ENCODE measurements at places on chromosomes 6 and 20.

DNA sequence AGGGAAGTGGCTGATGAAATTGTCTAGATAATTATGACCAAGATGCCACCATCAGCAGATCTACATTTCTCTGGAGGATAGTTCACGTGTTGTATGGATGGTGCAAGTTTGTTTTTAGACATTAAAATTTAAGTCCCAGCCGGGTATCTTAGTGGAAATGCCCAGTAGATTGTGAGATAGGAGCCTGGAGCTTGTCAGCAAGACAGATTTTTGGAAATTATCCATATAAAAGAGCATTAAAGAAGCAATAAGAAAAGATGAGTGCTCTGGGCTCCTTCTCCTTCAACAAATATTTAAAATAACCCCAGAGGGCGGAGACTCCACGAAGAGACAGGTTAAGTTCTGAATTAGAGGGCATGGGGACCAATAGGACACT lies 47.6 kb upstream of the SMLR1 start:
- DNase-seq = no peak

- DNase-seq = no peak
Measured at GRCh38 chr6:34656378-34657036, 40.1 kb downstream of the ILRUN start.

DNA sequence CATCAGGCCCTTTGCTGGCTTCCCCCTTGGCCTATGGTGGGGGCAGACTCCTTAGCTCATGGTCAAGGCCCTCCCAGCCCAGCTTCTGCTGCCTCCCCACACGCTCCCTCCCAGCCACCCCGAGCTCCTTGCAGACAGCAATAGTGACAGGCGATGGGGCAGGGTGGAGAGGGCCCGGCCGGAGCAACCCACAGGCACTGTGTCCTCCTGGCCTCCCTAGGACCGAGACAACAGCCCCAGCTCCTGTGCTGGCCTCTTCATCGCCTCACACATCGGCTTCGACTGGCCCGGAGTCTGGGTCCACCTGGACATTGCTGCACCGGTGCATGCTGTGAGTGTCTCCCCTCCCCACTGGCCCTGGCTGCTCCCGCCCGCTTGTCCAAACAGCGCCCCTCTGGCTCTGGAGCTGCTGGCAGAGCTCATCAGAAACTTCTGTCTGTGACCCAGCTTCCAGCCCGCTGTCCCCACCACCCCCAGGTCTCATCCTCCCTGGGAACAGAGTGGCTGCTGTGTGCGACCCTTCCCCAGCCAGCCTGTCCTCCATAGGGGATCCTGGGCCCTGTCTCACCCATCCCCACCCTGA lies 21.8 kb downstream of the NPEPL1 start:
- DNase-seq = no peak

- DNase-seq = no peak
Measured at GRCh38 chr6:15337582-15337981, 91.7 kb downstream of the JARID2 start.

- no peak for DNase-seq
Measured at GRCh38 chr6:87832025-87832825, 130.2 kb upstream of the AKIRIN2 start.

DNA sequence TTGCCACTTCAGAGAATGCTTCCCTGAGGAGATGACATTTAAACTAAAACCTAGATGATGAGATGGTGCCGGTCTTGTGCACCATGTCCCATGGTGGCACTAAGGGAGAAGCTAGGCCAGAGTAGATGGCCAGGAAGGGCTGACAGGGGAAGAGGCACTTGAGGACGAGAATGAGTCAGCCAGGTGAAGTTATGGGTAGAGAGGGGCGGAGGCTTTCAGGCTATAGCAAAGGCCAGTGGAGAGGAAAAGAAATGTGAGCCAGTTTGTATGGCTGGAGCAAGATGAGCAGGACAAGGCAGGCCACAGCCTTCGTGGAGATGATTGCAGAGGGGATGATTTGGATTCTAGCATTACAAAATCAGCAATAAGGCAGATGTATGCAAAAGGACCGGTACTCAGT lies 44.7 kb upstream of the ADGRF4 start:
- no peak for DNase-seq

GRCh38 chr6:18101271-18101670 lies 21.2 kb downstream of the NHLRC1 start:
- no peak for DNase-seq

- DNase-seq = no peak
Measured at GRCh38 chr6:43786664-43787329, 16.8 kb downstream of the VEGFA start.

DNA sequence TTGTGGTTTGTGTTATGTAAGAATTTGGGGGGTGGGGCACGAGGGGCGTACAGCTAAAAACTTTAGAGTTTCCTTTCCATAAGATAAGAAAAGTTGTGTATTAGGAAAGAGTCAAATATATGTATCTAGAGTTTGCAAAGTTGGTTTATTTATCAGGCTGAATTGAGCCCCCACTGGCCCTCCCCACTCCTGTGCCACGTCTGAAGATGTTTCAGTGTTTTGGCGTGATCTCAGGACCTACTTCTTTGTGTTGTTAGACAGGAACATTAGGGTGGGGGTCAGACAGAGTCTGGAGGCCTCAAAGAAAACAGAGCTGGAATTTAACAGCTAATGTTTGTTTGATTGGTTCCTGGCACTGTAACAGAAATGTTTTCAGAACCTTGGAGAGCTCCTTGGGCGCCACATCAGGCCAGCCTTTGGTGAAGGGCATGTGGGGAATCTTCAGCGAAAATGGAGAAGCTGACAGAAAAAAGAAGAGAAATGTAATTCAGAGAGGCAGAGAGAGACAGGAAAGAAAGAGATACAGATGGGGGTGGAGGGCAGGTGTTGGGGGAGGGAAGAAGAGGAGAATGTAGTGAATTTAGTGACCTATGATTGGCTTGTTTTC lies 674 bp downstream of the NRSN1 start:
- no peak for DNase-seq

GRCh38 chr6:169172456-169172855 lies 81.2 kb downstream of the THBS2 start:
- DNase-seq = no peak

DNA sequence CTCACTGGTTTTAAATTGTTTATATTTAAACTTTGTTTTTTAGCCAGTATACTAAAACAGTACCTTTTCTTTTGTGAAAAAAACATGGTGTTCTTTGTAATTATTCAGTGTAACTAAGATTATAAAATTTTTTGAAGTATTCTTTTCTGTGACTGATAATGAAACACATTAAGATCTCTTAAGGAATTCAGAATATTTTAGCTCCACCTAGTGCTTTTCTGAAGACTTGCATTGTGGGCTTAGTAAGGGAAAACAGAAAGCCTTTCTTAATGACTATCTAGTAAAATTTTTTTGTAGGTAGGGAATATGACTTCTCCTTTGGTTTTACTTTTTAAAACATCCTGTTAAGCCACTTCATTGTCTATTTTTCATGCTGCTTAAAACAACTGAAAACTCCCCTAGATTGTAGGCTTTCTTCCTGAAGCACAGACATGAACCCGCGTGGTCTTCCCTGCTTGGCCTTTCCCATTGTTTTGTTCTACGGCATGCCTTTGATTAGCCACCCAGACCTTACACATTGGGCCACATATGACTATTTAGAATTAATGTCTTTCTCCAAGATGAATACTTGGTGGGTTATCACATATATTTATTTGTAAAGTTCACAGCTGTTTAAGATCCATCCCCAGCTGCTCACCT lies 72.1 kb downstream of the AFDN start:
- DNase-seq = peak; percentile 64

- peak; percentile 75 for DNase-seq
Measured at GRCh38 chr6:127402890-127403617, 56.1 kb downstream of the KIAA0408 start.

- no peak for DNase-seq
Measured at GRCh38 chr20:47795214-47795907, 10.1 kb upstream of the SULF2 start.

GRCh38 chr6:166939345-166939744 lies 17.0 kb downstream of the RNASET2 start:
- DNase-seq = no peak

- no peak for DNase-seq
Measured at GRCh38 chr6:159680104-159680503, 12.9 kb downstream of the SOD2 start.

GRCh38 chr6:111685526-111685925 lies 79.8 kb upstream of the TRAF3IP2 start:
- DNase-seq = no peak

DNA sequence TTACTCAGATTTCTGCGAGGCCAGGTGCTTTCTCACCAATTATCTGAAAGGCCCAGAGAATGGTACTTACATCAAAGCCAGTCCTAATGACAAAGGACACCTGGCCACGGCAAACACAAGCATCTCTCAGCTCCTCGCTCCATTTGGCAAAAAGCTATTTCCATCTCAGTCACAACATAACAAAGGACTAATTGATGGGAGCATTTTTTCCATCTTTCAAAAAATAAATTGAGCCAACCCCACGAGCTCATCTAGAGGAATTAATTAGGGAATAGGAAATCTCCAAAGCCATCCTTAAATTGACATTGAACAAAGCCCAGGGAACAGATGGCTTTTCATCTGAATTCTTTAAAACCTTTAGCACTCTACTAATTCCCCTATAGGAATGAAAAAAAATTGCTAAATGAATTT lies 236.7 kb downstream of the HAO1 start:
- DNase-seq = peak; percentile 40

DNA sequence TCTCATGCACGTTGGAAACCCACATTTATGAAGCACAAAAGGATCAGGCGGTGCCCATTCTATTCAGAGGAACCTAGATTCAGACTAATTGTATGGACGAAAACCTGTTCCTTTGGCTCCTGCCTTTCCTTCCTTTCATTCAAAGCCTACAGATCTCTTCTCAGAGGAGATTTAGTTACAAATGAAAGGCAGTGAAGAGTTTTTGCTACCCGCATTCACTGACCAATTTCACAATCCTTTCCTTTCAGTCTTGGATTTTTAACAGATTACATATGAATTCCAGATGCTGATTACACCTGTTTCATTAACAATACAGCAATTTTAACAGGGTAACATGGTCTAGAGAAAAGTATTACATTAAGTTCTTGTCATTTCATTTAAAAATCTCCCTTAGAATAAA lies 32.0 kb downstream of the TMEM242 start:
- DNase-seq = no peak
